Lower lobe of right lung (tissue), 2 donors: ENCODE measurements at places on chromosomes 13 and 19. TPM values are rescaled to one million over a fixed set of nuclear protein-coding genes. Genes with fewer than 3 reads are reported as not detected.

The LILRB4 gene
- 43.7 TPM for total RNA-seq

The PTGIR gene
- 6.9 TPM for total RNA-seq

- no peak overlapping the region for H3K4me3 ChIP-seq
- no peaks in the 10 kb centered on the region for H3K4me1 ChIP-seq
- H3K27me3 ChIP-seq = no peaks in the 10 kb centered on the region
- DNase-seq = no peak
- no peak overlapping the region for H3K27ac ChIP-seq
Measured at GRCh38 chr13:43640476-43640875, 146.3 kb downstream of the ENOX1 start.

- no peaks in the 10 kb centered on the region for H3K36me3 ChIP-seq
- H3K4me1 ChIP-seq = no peaks in the 10 kb centered on the region
- no peak overlapping the region for H3K27ac ChIP-seq
- DNase-seq = no peak
- no peak overlapping the region for H3K4me3 ChIP-seq
- H3K27me3 ChIP-seq = no peaks in the 10 kb centered on the region
Measured at GRCh38 chr13:85879014-85879413, 79.8 kb upstream of the SLITRK6 start.

The RDH8 gene
- total RNA-seq = not detected

GRCh38 chr13:25902891-25903341, 148.9 kb downstream of the SHISA2 start:
- H3K27ac ChIP-seq = no peak overlapping the region
- no peaks in the 10 kb centered on the region for H3K27me3 ChIP-seq
- no peak overlapping the region for H3K4me3 ChIP-seq
- H3K4me1 ChIP-seq = no peaks in the 10 kb centered on the region
- H3K36me3 ChIP-seq = no peaks in the 10 kb centered on the region
- no peak for DNase-seq

- no peak overlapping the region for H3K4me3 ChIP-seq
- no peaks in the 10 kb centered on the region for H3K27me3 ChIP-seq
- H3K36me3 ChIP-seq = peaks cover 42% of the 10 kb centered on the region
- no peak for DNase-seq
Measured at GRCh38 chr13:33128134-33128533, 111.9 kb downstream of the KL start.

The CAPN12 gene
- total RNA-seq = 18.2 TPM

DNA sequence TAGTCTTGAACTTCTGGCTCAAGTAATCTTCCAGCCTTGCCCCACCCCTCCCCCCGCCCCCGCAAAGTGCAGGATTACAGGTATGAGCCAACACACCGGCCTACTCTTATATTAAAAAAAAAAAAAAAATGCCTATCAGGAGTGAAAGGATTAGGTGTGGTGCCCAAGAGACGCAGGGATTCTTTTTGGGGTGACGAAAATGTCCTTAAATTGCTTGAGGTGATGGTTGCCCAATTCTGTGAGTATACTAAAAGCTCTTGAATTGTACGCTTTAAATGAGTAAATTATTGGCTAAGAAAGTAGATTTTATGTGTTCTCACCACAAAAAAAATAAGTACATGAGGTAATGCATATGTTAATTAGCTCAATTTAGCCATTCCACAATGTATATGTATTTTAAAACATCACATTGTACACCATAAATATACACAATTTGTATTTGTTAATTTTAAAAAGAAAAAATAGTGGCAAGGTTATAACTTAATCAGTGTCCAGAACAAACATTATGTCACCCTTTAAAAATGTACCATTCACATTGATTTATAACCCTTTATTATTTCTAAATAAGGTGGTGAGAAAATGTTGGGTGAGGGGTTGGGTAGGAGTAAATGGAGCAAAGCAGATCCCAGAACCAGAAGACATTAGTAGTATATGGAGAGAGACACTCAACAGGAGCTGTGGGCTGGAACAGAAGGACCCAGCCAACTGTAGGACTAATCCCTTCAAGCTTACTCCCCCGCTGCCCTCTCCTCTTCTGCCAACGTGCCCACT, 3.9 kb downstream of the IGSF23 start:
- no peak overlapping the region for H3K4me3 ChIP-seq
- no peak for DNase-seq
- H3K4me1 ChIP-seq = peaks cover 13% of the 10 kb centered on the region

DNA sequence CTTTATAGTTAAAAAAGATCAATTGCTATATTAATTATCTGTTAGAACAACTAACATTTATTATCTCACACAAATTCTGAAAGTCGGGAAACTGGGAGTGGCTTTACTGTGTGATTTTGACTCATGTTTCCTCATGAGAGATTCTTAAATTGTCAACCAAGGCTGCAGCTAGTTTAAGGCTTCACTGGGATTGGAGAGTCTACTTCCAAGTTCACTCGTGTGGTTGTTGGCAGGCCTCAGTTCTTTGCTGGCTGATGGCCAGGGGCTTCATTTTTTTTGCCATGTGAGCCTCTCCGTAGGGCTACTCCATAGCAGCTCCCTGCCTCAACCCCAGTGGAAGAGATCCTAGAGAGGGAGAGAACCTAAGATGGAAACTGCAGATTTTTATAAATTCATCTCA, 24.5 kb upstream of the LPAR6 start:
- H3K27me3 ChIP-seq = no peaks in the 10 kb centered on the region
- H3K4me3 ChIP-seq = no peak overlapping the region
- peak overlapping the region; percentile 14 for H3K27ac ChIP-seq
- no peak for DNase-seq

DNA sequence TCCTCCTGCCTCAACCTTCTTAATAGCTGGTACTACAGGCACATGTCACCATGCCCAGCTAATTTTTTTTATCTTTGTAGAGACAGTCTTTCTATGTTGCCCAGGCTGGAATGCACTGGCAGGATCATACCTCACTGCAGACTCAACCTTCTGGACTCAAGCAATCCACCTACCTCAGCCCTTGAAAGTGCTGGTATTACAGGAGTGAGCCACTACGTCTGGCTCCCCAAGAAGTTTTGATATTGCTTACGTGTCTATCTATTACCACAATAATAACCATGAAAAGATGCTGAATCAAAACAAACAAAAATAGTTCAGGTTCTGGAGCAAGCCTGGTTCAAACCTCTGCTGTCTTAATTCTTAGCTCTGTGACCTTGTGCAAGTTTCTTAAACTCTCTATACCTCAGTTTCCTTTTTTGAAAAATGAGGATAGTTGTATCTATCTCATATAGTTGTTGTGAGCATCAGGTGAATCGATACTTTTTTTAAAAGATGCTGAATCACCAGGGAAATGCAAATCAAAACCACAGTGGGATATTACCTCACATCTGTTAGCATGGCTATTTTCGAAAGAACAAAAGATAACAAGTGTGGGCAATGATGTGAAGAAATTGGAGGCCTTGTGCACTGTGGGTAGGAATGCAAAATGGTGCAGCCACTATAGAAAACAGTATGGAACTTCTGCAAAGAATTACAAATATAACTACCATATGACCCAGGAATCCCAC, 19.0 kb upstream of the LEUTX start:
- no peak for DNase-seq
- no peaks in the 10 kb centered on the region for H3K36me3 ChIP-seq
- H3K4me1 ChIP-seq = no peaks in the 10 kb centered on the region
- no peak overlapping the region for H3K4me3 ChIP-seq

DNA sequence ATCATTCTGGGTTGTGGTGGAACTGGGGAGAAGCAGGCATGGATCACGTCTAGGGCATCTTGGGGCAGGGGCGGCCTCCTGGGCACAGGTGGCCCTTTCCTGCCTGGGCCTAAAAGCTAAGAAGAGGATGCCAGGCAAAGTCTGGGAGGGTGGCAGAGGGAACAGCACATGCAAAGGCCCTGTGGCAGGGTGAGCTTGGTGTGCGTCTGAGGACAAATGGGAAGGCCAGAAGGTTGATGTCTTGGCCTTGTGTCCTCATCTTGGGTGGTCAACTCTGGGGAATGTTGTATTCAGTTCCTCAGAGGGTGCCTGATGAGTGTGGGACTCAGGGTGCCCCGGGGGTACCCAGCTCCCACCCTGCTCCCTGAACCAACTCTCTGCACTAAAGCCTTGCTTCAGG, 5.4 kb upstream of the PLK5 start:
- no peak for DNase-seq
- peaks cover 4% of the 10 kb centered on the region for H3K4me1 ChIP-seq
- H3K27ac ChIP-seq = no peak overlapping the region
- no peak overlapping the region for H3K4me3 ChIP-seq
- H3K27me3 ChIP-seq = peaks cover 43% of the 10 kb centered on the region
- H3K36me3 ChIP-seq = no peaks in the 10 kb centered on the region

The ADGRE3 gene
- total RNA-seq = 25.5 TPM

The GAPDHS gene
- total RNA-seq = not detected

DNA sequence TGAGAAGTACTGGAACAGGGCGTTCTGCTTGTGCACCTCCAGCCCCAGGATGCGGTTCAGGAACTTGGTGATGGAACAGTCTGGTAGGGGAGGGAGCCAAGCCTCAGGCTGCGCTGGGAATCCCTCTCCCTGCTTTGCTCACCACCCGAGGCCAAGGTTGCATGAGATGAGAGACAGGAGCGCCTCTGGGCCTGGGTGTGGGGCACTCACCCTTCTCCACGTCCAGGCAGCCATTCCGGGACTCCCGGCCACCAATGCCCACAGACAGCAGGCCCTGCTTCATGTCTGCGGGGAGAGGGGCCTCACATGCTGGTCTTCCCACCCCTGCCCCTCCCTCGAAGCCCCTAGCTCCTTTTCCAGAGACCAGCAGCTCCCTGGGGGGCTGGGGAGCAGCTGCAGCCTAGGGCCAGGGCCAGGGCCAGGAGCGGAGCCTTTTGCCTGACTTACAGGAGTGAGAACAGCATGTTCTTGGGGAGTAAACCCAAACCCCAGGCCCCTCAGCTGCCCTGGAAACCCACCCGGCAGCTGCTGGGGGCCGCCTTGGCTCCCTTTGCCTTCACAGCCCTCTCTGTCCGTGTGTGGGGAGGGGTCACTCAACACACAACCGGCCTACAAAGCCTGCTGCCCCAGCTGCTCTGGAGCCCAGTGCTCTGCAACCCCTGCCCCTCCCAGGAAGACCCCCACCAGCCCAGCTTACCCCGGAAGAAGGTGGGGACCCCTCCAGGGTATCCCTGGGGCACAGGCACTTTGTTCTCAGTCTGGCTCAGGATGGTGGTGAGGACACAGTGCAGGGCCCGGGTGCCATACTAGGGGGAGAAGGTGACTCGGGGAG, 7.2 kb downstream of the GPX4 start:
- peaks cover 96% of the 10 kb centered on the region for H3K36me3 ChIP-seq
- H3K27ac ChIP-seq = peak overlapping the region; percentile 31
- no peak for DNase-seq
- H3K4me1 ChIP-seq = peaks cover 34% of the 10 kb centered on the region
- no peaks in the 10 kb centered on the region for H3K27me3 ChIP-seq

GRCh38 chr19:35725216-35725861, 7.5 kb downstream of the KMT2B start:
- H3K4me1 ChIP-seq = no peaks in the 10 kb centered on the region
- H3K4me3 ChIP-seq = no peak overlapping the region
- H3K27ac ChIP-seq = no peak overlapping the region
- no peaks in the 10 kb centered on the region for H3K27me3 ChIP-seq
- DNase-seq = no peak

The PSG4 gene
- total RNA-seq = not detected

- no peak overlapping the region for H3K4me3 ChIP-seq
- no peak for DNase-seq
Measured at GRCh38 chr13:32126756-32127155, 95.2 kb downstream of the FRY start.

DNA sequence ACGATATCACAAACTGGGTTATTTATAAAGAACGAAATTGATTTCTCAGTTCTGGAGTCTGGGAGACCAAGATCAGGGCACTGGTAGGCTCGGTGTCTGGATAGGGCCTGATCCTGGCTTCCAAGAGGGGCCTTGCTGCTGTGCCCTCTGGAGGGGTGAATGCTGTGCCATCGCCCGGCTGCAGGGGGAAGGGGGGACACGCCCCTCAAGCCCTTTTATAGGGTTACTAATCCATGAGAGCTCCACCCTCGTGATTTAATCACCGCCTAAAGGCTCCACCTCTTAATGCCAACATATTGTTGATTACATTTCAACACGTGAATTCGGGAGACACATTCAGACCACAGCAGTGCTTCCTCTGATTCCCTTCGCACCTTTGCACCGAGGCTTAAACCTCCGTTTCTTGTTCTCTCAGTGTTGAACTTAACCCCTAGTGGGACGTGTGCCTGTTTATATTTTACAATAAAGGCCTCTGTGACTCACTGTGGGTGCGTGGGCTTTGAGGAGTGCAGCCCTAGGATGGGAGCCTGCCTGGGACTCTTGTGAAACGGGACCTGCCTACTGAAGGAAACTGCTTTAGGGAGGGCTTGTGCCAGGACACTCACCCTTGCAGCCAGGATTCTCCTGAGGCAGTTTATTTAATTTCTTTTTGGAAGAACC, 52.4 kb upstream of the SPATA13 start:
- H3K27ac ChIP-seq = no peak overlapping the region
- no peak overlapping the region for H3K4me3 ChIP-seq
- H3K27me3 ChIP-seq = no peaks in the 10 kb centered on the region
- H3K4me1 ChIP-seq = no peaks in the 10 kb centered on the region
- no peak for DNase-seq
- H3K36me3 ChIP-seq = no peaks in the 10 kb centered on the region

DNA sequence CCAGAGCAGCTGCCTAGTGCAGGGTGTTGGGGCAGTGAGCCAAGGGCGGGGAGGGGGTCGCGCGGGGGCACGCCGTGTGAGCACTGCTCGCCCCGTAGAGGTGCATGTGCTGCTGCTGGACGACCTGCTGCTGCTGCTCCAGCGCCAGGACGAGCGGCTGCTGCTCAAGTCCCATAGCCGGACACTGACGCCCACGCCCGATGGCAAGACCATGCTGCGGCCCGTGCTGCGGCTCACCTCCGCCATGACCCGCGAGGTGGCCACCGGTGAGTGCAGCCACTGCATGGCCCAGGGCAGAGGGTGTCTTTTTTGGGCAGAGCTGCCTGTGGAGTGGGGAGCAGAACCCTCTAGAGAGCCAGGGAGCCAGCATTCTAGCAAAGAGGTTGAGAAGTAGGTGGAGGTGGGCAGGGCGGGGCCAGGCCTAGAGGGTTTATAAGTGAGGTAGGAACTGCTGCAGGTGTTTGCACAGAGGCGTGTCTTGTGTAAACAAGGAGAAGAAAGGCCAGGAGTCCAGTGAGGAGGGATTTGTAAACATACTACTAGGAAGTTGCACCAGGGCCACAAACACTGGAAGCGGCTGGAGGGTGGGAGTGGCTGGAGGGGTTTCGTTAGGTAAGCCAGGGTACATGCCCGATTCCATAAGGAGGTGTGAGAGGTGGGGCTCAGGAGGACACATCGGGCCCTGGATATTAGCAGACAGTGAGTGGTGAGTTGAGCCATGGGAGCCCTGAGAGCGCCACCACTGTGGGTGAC, 21.3 kb downstream of the ARHGEF1 start:
- H3K4me1 ChIP-seq = peaks cover 5% of the 10 kb centered on the region
- no peaks in the 10 kb centered on the region for H3K27me3 ChIP-seq
- DNase-seq = peak; percentile 93
- peaks cover 81% of the 10 kb centered on the region for H3K36me3 ChIP-seq
- H3K4me3 ChIP-seq = peak overlapping the region; percentile 33
- peak overlapping the region; percentile 65 for H3K27ac ChIP-seq

The ZNF790 gene
- 7.6 TPM for total RNA-seq
